Glutamatergic neuron (in vitro differentiated cells): ENCODE measurements at places on chromosomes 7 and 10. TPM values are rescaled to one million over a fixed set of nuclear protein-coding genes. Genes with fewer than 3 reads are reported as not detected.

DNA sequence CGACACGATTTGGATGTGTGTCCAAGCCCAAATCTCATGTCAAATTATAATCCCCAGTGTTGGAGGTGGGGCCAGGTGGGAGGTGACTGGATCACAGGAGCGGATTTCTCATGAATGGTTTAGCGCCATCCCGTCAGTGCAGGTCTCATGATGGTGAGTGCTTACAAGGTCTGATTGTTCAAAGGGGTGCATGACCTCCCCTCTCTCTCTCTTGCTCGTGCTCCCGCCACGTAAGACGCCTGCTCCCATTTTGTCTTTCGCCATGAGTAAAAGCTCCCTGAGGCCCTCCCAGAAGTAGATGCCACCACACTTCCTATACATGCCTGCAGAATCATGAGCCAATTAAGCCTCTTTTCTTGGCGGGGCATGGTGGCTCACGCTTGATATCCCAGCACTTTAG, 71.5 kb upstream of the NANOS1 start:
- H3K36me3 ChIP-seq: no peaks in the 10 kb centered on the region
- peaks cover 15% of the 10 kb centered on the region for H3K4me1 ChIP-seq
- no peak overlapping the region for H3K4me3 ChIP-seq
- H3K27me3 ChIP-seq: peaks cover 4% of the 10 kb centered on the region

DNA sequence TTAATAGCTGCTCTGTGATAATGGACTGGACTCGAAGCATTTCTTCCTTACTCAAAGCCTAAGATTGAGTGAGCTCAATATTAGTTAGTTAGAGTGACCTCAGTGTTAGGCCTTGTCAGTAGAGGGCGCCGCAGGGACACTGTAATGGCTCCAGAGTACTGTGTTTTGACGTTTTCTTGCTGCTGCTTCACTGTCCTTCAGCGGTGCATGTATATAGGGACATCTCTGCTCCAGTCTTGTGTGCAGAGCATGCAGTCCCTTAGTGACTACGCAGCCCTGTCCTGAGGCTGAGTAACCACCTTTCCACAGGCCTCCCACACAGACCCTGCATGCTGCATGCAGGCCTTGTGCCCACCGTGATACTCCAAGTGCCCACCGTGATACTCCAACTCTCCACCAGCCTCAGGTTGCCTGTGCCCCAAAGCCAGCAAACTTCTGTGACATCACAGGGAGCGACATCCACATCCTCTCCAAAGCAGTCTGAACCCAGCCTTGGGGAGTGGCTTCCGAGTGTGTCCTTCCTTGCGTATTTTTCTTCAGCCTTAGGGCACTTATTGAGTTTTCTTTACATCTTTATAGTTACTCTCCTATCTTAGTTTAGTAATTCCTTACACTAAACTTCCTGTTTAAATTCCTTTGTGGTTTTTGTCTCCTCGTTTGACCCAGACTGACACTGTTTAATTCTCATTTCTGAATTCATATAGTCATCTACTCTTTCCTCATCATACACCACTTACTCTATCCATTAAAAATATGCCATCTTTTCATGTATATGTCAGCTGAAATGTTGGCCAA, 118.2 kb downstream of the JAZF1 start:
- no peak overlapping the region for H3K4me3 ChIP-seq
- no peaks in the 10 kb centered on the region for H3K36me3 ChIP-seq
- H3K27me3 ChIP-seq: no peaks in the 10 kb centered on the region

DNA sequence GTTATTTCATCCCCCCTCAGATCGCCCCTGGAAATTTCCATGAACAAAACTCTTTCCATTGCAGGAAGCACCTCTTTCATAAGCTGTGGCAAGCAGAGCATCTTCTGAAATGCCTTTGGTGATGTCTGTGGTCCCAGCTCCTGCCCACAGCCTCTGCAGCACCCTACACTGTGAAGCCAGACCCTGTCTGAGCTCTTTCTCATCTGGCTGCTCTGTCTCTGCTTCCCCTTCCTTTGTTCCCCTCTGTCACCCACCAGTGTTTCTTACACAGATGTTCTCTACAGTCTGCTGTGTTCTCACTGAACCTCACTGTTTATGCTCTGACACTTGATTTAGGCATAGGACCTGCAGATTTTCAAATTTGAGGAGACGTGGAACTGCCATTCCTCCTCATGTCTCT, 1.9 kb upstream of the TAS2R39 start:
- H3K4me1 ChIP-seq: no peaks in the 10 kb centered on the region
- H3K27me3 ChIP-seq: no peaks in the 10 kb centered on the region
- no peak for DNase-seq
- H3K27ac ChIP-seq: no peak overlapping the region

- H3K27me3 ChIP-seq: peaks cover 8% of the 10 kb centered on the region
- no peaks in the 10 kb centered on the region for H3K4me1 ChIP-seq
- no peak for DNase-seq
- H3K36me3 ChIP-seq: no peaks in the 10 kb centered on the region
- H3K27ac ChIP-seq: no peak overlapping the region
These were observed 254.8 kb upstream of the ZMIZ1 start for GRCh38 chr10:78813998-78814399.

DNA sequence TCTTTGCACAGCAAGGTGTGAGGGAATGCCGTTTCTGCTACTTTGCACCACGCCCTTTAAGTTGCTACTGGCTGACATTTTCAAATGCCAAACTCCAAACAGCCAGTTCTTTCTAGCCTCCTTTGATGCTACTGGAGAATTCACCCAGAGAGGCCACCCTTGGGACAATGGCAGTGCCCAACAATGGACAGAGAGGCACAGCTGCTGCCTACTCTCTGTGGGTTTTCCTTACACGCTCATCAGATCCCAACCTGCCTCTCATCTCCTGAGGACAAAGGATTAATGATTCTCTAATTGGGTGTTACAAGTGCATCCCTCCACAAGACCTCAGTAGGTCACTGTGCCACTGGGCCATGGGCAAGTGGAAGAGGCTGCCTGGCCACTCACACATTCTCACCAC, 105.8 kb downstream of the COBL start:
- H3K27ac ChIP-seq: no peak overlapping the region
- DNase-seq: no peak
- H3K27me3 ChIP-seq: no peaks in the 10 kb centered on the region
- peaks cover 7% of the 10 kb centered on the region for H3K36me3 ChIP-seq
- no peak overlapping the region for H3K4me3 ChIP-seq
- H3K4me1 ChIP-seq: peaks cover 5% of the 10 kb centered on the region

GRCh38 chr7:148204639-148205304, 385.8 kb upstream of the C7orf33 start:
- no peaks in the 10 kb centered on the region for H3K36me3 ChIP-seq
- H3K27ac ChIP-seq: no peak overlapping the region
- DNase-seq: no peak
- no peaks in the 10 kb centered on the region for H3K27me3 ChIP-seq
- no peak overlapping the region for H3K4me3 ChIP-seq

- H3K36me3 ChIP-seq: no peaks in the 10 kb centered on the region
- H3K27me3 ChIP-seq: no peaks in the 10 kb centered on the region
- H3K4me1 ChIP-seq: peaks cover 8% of the 10 kb centered on the region
These were observed 71.7 kb downstream of the LYZL2 start for GRCh38 chr10:30557884-30558283.

DNA sequence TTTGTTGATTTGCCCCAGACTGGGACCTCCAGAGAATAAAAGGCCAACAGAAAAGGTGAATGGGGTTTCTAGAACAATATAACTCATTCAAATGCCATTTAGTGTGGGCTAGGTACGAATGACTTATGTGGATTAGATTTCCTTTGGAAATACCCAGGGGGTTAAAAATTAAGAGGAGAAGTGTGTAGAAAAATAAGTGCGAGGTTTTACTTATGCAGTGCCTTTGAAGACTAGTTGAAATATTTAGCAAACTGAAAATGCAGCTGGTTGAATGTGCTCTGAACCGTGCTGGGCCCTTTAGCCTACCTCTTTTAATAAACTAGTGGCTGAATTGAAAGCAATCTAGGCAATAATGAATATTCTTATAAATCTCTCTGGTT, 180.6 kb downstream of the LRMDA start:
- no peaks in the 10 kb centered on the region for H3K36me3 ChIP-seq
- no peak for DNase-seq
- no peak overlapping the region for H3K4me3 ChIP-seq
- peaks cover 4% of the 10 kb centered on the region for H3K4me1 ChIP-seq

DNA sequence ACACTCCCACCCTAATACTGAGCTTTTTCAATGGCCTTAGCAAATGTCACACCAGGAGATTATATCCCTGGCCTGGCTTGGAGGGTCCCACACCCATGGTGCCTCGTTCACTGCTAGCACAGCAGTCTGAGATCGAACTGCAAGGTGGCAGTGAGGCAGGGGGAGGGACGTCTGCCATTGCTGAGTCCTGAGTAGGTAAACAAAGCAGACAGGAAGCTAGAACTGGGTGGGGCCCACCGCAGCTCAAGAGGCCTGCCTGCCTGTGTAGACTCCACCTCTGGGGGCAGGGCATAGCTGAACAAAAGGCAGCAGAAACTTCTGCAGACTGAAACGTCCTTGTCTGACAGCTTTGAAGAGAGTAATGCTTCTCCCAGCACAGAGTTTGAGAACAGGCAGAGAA, 338.9 kb upstream of the MBL2 start:
- no peaks in the 10 kb centered on the region for H3K36me3 ChIP-seq
- no peaks in the 10 kb centered on the region for H3K27me3 ChIP-seq
- H3K4me3 ChIP-seq: no peak overlapping the region

- no peak overlapping the region for H3K4me3 ChIP-seq
- DNase-seq: no peak
- H3K27me3 ChIP-seq: no peaks in the 10 kb centered on the region
- H3K4me1 ChIP-seq: no peaks in the 10 kb centered on the region
- H3K36me3 ChIP-seq: no peaks in the 10 kb centered on the region
These were observed 1421.2 kb upstream of the CELF2 start for GRCh38 chr10:9596368-9596920.

GRCh38 chr10:3136763-3137611, 35.6 kb downstream of the PITRM1 start:
- H3K27me3 ChIP-seq: no peaks in the 10 kb centered on the region
- DNase-seq: no peak
- H3K4me3 ChIP-seq: no peak overlapping the region
- H3K27ac ChIP-seq: no peak overlapping the region
- H3K4me1 ChIP-seq: peaks cover 3% of the 10 kb centered on the region

DNA sequence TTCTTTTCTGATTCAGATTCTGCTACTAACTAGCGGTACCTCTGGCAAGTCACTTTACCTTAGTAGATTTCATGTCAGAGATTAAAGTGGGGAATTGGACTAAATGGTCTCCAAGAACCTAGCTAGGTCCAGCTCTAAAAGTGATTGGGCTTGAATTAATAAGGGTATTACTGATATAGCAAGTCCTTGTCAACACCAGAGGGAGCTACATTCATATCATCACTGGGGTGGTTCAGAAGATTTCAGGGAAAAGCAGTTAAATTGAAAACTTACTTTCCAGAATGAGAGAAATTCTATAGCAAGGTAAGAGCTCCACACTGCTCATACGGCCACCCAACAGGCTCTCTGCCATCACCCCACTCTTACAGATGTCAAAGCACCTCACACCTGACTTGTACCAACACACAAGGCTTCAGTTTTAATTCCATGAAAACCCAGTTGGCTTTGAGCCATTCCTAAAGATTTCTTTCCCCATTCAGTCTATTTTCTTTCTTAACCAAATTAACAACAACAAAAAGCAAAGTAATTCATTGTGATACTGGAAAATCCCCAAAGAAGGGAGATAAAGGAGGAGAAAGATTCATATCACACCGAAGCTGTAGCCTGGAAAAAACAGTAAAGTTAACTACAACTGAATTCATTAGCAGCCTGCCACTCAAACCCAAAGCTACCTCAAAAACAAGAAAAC, 38.0 kb upstream of the SPOCK2 start:
- H3K36me3 ChIP-seq: peaks cover 6% of the 10 kb centered on the region
- DNase-seq: no peak
- no peak overlapping the region for H3K27ac ChIP-seq
- H3K4me3 ChIP-seq: no peak overlapping the region

DNA sequence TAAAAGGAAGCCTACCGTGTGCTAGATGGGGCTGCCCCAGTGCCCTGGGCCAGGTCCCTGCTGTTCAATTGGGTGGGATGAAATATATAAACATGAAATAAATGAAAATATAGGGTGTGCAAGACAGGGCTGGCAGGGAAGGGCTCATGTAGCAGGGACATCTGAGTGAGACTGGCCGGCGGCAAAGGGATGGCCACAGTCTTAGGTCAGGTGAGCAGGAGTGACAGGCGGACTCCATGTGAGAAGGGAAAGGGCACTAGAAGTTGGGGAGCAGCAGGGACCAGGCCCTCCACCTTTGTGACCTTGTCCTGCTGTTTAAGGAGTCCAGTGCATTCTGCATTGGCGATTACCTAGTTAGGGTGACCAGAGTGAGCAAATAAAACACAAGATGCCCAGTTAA, 207.6 kb upstream of the ZNF32 start:
- H3K36me3 ChIP-seq: no peaks in the 10 kb centered on the region
- DNase-seq: no peak
- H3K4me1 ChIP-seq: peaks cover 43% of the 10 kb centered on the region

- H3K4me3 ChIP-seq: no peak overlapping the region
- no peaks in the 10 kb centered on the region for H3K27me3 ChIP-seq
- no peaks in the 10 kb centered on the region for H3K36me3 ChIP-seq
- DNase-seq: no peak
These were observed 387.3 kb upstream of the LRGUK start for GRCh38 chr7:133739817-133740216.

DNA sequence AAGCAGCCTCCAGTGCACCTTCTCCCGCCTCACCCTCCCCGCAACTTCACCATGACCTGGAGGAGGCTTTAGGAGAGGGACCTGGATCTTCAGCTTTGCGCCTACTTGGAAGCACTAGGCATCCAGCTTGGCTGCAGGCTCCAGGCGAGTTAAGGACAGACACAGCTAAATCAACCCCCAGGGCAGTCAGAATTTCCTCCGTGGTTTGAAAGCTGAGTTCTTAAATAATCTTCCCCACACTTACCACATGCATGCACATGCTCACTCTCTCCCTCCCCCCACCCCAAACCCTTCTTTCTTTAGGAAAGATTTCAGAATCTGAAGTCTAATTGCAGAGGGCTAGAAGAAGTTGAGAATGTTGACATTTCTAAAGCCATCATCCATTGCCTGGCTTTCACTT, 36.7 kb upstream of the LRRC4 start:
- H3K36me3 ChIP-seq: no peaks in the 10 kb centered on the region
- H3K27me3 ChIP-seq: no peaks in the 10 kb centered on the region
- H3K4me3 ChIP-seq: no peak overlapping the region
- peaks cover 35% of the 10 kb centered on the region for H3K4me1 ChIP-seq

DNA sequence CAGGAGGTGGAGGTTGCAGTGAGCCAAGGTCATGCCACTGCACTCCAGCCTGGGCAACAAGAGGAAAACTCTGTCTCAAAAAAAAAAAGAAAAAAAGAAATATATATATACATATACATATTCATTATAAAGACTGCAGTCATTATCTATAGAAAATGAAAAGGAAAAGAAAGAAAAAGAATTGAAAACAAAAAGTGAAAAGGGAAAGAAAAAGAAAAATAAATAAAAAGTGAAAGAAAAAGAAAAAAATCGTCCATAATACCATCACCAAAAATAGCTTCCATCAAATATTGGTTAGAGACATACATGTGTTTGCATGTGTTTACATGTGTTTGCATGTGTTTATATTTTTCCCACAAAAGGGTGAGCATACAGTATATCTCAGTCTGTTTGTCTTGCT, 105.5 kb upstream of the PARD3 start:
- H3K4me3 ChIP-seq: no peak overlapping the region
- H3K27ac ChIP-seq: no peak overlapping the region
- H3K36me3 ChIP-seq: peaks cover 6% of the 10 kb centered on the region
- peaks cover 2% of the 10 kb centered on the region for H3K27me3 ChIP-seq
- no peak for DNase-seq
- peaks cover 3% of the 10 kb centered on the region for H3K4me1 ChIP-seq

Gene SPDYE2
- not detected for total RNA-seq

Gene NKX1-2
- 0.59 TPM for total RNA-seq

Gene ARHGEF35
- 0.69 TPM for total RNA-seq

Gene TBXAS1
- not detected for total RNA-seq

Gene CLDN12
- total RNA-seq: 53.9 TPM
